ENCODE measurements at places on chromosomes 12 and 14.

- no peak for DNase-seq
These were observed 7.3 kb upstream of the STX2 start for GRCh38 chr12:130846369-130846768.

DNA sequence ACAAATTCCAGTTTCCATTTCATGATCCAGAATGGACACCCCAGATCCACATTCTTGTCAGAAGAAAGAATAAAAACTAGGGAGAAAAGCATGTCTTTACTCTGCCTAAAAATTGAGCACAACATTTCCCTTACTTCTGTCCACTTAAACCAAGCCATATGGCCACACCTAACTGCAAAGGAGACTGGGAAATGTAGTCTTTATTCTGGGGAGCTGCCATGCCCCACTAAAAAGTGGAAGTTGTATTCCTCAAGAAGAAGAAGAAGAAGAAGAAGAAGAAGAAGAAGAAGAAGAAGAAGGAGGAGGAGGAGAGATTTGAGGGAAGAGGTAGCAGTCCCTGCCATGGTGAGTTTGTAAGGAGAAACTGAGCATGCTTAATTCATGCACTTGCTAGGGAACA is 84.5 kb downstream of the GPR65 start:
- no peak for DNase-seq

DNA sequence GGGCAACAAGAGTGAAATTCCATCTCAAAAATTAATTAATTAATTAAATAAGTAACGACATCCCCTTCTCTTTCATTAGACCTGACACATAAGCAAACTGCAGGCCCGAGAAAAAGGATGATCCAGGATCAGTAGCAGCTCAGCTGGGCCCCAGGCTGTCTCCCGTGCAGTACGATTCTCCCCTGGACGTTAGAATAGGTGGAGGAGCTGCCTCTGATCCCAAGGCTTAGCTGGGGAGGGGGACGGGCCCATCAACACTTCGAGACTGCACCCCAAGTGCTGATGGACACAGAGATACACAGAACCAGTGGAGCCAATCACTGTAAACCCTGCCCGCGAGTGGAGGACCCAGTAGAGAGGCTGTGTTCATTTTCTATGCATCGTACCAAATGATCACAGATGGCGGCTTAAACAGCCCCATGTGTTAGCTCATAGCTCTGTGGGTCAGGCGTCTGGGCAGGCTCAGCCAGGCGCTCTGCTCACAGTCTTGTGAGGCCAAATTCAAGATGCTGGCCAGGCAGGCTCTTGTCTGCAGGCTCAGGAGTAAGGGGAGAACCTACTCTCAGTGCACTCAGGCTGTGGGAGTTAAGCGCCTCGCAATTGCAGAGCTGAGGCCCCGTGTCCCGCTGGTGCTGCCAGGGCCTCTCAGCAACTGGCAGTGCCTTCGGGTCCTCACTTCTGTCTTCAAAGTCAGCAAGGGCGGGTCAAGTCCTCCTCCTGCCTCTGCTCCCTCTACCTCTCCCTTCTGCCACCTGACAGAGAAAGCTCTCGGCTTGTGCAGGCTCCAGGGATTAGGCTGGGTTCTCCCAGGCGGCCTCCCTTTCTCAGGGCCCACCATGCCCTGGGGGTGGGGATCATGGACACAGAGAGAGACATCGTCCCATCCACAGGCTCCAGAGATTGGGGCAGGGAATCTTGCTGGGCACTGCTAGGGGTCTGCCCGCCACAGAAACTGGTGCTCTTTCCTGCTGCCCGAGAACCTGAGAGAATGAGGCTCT is 26.4 kb downstream of the RIMBP2 start:
- DNase-seq, result no peak

DNA sequence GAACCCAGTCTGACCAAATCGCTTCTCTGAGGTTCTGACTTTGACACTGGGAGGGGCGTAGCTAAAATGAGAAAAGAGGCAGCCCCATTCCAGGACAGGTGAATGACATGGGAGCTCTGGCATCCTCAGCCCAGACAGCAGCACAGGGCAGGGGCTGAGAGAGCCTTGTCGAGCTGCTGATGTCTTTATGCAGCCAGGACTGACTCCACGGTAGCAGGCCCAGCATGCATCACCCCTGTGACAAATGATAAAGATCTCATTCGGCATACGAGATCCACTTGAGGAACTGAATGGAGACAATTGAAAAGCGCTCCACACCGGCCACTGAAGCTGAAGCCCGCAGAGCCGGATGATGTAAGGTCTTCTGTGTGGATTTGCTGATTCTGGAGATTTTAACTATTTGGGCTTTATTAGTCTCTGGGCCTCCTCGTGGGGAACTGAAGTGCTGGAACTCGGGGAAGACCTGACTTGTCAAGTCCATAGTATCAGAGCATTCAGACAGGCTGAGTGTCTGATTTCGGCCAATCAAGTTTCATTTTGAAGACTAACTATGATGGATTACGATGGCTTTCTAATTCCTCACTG is 56.9 kb upstream of the MAP1LC3B2 start:
- DNase-seq, result no peak

DNA sequence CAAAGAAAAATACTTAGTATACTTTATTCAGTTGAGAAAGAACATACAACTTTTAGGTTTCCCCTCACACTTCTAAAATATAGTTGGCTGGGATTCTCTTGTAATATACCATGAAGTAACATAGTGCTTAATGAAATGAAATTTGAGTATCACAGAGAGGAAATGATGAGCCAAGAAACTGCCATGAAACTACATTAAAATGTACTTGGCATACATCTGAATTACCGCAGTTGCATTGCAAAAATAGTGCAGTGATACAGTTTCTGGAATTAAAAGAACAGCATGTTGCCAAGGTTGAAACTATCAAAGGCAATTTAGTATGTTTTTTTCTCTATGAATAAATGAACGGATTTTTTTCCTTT is 389.2 kb downstream of the TMEM117 start:
- DNase-seq, result no peak

DNA sequence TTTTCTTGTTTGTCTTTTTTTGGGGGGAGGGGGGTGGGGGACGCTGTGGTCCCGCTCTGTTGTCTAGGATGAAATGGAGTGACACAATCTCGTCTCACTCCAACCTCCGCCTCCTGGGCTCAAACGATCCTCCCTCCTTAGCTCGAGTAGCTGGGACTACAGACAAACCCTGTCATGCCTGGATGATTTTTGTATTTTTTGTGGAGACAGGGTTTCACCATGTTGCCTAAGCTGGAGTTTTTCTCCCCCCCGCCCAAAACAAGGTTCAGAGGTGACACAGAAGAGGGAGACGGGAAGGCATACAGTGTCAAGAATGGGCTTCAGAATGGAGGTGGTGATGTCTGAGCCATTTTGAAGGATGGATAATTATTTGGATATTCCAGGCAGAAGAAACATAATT is 116.9 kb upstream of the ATF1 start:
- DNase-seq, result no peak

DNA sequence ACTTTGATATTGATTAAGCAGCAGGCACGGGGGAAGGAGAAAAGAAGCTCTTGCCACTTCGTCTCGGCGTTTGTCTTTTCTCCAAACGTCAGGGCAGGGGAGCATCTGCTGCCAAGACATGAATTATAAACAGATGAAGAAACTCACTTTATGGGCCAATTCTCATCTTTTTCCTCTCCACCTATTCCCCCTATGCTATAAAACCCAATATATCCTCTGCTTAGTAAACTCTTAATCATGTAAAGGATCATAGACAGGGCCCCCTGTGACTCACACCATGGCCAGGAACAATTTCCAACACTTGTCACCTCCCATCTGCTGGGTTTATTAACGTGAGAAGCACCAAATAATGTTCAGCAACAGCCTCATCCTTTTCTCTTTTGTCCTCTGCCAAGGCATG is 1092.1 kb upstream of the TMEM132C start:
- DNase-seq, result no peak

DNA sequence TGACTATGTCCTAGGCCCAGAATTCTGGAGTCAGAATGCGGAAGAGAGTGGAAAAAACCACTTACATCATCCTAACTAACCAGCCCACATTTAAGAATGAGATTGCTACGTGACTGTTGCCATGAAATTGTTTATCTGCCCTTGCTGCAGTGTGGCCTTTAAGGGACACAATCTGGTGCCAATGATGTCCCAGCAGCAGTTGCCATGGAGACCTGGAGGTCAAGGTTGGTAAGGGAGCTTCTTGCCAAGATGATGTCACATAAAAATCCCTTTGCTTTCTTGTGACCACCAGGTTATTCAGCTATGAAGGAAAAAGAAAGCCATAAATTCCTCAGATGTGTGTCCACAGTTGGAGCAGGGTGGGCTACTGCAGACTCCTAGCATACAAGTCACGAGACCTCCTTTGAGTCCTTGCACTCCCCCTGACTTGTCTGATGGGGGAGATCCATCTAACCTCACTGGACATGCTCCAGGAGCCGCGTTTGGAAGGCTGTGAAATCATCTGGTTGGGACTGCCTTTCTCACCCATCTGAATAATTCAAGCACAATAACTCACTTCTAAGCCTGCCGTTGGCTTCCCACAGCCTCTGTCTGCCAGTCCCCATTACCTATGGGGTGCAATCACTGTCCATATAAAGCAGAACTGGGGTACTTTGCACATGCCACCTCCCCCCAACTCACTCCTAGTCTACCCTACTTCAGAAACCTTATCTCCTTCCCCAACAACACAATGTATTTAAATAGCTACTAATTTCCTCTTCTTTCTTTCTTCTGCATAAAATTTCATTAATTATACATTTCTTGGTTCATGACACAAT is 165.6 kb downstream of the ZFP36L1 start:
- DNase-seq, result no peak

DNA sequence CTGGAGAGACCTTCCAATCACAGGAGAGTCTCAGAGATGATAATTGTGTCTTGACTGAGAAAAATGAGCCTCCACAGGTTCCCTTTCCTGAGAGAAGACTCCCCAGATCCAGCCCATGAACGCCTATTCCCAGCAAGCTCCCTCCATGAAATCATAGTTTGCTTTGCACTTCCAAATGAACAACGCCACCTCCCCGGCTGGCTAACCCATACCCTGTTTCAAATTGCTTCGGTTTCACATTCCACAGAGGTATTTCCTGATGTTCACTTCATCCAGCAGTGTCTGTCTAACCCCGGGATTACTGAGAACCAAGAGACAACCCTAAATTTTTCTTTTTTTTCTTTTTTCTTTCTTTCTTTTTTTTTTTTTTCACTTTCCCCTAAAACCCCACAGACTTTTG is 124.1 kb upstream of the RFLNA start:
- DNase-seq, result no peak

DNA sequence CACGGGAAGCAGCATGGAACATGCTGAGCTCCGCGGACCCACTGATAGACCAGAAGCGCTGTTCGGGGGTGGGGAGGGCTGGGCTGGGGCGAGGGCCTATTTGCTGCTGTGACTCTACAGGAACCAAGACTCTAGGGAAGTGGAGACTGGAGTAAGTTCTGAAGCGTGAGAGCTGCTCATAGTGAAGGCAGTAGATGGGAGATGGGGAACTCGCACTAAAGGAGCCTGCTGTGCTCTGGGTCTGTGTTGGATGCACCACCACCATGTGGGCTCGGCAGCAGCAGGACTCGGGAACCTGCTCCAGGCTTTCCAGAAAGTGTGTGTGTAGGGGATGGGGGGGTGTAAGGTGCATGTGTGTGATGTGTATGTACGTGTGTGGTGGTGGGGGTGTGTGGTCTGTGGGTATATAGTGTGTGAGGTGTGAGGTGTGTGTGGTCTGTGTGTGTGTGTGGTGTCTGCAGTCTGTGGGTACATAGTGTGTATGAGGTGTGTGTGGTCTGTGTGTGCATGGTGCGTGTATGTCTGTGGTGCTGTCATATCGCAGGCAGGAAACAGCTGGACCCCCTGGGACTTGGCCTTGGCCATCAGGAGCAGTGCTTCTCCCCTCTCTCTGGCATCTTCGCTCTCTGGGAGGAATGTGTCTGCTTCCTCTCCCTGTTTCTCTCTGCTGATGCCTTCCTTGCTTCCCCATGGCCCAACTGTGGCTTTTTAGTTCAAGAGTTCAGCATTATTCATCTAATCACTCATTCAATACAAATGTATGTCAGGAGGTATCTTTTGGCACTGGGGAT is 378.9 kb downstream of the FUT8 start:
- peak; percentile 19 for DNase-seq

DNA sequence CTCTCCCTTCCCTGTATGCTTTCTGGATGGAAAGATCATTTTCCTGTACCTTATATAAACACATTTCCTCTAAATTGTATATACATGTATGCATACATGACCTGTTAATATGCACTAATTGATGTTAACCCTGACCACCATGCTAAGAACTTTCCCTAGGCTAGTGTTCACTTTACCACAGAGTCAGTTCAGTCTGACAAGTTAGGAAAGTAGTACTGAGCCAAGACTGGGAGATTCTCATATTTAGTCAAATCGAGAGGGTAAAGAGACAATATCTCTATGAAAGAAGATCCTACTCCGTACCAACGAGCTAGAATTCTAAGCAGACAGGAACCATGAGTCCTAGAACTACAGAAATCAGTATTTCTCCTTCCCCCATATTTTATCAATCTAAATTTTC is 36.8 kb downstream of the ATF7 start:
- no peak for DNase-seq

DNA sequence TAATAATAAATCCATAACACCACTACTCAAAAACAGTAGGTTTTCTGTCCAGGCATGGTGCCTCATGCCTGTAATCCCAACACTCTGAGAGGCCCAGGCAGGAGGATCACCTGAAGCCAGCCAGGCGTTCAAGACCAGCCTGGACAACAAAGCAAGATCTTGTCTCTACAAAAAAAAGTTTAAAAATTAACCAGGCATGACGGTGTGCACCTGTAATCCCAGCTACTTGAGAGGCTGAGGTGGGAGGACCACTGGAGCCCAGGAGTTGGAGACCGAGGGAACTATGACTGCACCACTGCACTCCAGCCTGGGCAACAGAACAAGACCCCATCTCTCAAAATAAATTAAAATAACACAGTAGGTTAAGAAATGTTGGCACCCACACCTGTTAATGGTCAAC is 44.5 kb upstream of the AP4S1 start:
- no peak for DNase-seq

- DNase-seq, result no peak
These were observed 32.5 kb upstream of the FGF23 start for GRCh38 chr12:4412056-4412455.

- DNase-seq, result no peak
These were observed 17.5 kb downstream of the NIN start for GRCh38 chr14:50813544-50813863.

- no peak for DNase-seq
These were observed 26.9 kb downstream of the SAMD4A start for GRCh38 chr14:54593860-54594259.

- DNase-seq, result no peak
These were observed 635 bp downstream of the LTA4H start for GRCh38 chr12:96034621-96035282.

GRCh38 chr12:63164911-63165310 is 13.9 kb upstream of the AVPR1A start:
- no peak for DNase-seq

- DNase-seq, result no peak
These were observed 170.3 kb downstream of the CEP128 start for GRCh38 chr14:80771201-80771600.

- DNase-seq, result no peak
These were observed 21.2 kb downstream of the MTHFD1 start for GRCh38 chr14:64409126-64409920.

- DNase-seq, result peak; percentile 47
These were observed 46.5 kb downstream of the PAPLN start for GRCh38 chr14:73283608-73284379.

GRCh38 chr12:47835831-47836155 is 16.1 kb upstream of the HDAC7 start:
- DNase-seq, result no peak
